ENCODE measurements at places on chromosomes 11 and 22.

DNA sequence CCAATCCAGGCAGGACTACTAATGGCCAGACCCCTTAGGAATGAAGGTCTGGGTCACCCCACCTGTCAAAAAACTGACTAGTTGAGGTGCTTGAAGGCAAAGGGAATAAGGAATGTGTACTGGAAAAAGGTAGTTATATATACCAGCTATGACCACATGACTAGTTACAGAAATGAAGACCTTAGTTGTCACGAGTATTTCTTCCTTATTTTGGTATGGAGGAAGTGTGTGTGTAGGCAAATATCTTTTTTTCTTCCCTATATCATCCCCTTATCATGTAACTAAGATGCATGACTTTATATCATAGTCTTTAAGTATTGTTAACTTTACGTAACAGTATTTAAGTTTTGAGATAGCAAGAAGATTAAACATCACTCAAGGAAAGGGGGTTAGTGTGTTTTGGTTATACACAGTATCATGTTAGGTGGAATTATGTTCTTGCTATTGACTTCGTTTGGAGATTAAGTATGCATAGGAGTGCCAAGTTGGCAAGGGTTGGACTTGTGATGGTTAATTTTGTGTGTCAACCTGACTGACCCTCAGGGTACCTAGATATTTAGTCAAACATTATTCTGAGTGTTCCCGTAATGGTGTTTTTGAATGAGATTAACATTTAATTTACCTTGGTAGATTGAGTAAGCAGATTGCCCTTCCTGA, 38.2 kb upstream of the NARS2 start:
- no peak for DNase-seq

DNA sequence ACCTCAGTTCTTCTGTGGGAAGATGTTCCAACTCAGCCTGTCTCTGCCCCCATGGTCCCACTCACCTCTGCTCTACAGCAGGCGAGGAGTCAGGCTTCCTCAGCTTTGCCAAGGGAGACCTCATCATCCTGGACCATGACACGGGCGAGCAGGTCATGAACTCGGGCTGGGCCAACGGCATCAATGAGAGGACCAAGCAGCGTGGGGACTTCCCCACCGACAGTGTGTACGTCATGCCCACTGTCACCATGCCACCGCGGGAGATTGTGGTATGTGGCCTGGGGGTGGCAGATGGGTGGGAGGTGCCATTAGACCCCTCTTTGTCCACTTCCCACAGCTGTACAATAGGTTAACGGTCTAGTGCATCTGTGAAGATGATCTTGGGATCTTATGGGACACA, 73.3 kb downstream of the MYO7A start:
- no peak for DNase-seq

DNA sequence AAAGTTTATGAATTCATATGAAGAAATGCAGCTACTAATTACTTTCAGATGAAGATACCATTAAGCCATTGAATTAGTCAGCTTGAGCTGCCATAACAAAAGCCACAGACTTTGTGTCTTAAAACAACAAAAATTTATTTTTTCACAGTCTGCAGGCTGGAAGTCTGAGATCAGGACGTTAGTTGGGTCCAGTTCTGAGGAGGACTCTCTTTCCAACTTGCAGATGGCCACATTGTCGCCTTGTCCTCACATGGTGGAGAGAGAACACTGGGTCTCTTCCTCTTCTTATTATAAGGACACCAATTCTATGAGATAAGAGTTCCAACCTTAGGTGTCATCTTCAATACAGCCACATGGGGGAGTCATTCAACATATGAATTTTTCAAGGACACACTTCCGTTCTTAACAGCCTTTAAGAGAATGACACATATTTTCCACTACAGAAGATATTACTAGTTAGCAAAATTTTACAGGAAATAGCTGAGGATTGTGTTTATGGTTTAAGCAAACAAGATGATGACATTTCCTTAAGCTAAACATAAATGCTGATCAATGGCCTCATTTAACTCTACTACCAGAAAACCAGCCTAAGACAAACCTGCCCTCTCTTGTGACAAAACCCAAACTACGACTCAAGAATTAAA, 56.0 kb downstream of the DCUN1D5 start:
- DNase-seq: peak; percentile 93

- DNase-seq: no peak
Observed at GRCh38 chr11:66361502-66361941, 10.0 kb downstream of the SLC29A2 start.

- peak; percentile 48 for DNase-seq
Observed at GRCh38 chr11:31779374-31779791, 31.7 kb downstream of the PAX6 start.

DNA sequence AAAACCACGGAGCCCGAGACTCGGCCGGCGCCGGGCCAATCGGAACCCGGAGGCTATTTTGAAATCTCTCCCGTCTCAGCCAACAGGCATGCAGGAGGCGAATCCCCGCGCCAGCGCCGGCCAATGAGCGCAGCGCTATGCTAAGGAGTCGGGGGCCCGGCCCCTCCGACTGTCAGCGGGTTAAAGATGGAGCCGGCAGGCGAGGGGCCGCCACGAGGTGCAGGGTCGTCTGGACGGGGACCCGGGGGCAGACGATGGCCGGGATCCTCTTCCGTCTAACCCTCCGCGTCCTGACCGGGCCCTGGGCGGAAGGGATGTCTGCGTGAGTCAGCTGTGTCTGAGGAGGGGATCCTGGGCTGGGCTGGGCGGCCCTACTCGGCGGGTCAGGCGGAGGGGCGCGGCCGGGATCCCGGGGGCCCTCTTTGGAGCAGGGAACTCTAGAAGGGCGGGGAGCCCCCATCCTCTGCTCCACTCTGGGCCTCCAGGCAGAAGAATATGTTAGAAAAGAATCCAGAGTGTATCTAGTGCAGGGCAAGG, 10.0 kb downstream of the SDF2L1 start:
- DNase-seq: peak; percentile 76
